ENCODE measurements at places on chromosomes 6 and 20.

DNA sequence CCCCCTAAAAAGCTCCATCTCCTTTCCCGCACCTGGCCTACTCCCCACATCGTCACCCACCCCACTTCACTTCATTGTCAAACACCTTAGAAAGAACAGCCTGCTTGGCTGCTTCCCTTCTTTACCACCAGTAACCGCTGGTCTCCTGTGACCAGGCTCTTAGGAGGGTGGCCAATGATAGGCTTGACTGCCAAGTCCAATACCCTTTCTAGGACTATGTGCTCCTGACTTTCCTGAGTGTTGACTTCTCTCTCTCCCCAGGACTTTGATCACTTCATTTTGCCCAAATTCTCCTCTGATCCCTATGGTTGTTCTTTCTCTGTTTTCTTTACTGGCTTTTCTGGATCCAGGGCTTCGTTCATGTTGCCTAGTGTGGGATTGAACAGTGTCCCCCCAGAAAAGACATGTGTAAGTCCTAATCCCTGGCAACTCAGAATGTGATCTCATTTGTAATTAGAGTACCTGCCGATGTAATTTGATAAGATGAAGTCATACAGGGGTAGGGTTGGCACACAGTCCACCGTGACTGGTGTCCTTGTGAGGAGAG is 254.0 kb downstream of the GMDS start:
- no peak for DNase-seq

DNA sequence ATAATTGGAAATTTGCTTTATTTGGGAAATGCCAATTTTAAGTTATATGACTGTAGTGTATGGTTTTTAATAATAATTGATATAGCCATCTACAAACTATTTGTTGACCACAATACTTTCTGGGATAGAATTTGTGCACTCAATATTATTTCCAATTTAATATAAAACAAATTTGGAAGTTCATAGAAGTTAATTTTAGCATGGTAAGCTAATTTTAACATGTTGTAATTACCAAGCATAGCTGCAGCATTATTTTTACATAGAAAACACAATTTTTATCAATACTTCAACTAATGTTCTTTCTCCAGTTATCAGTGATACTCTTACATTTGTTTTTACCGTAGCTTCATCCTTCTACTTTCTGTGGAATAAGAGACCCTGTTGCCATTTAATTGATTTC is 100.8 kb downstream of the L3MBTL3 start:
- DNase-seq: no peak

DNA sequence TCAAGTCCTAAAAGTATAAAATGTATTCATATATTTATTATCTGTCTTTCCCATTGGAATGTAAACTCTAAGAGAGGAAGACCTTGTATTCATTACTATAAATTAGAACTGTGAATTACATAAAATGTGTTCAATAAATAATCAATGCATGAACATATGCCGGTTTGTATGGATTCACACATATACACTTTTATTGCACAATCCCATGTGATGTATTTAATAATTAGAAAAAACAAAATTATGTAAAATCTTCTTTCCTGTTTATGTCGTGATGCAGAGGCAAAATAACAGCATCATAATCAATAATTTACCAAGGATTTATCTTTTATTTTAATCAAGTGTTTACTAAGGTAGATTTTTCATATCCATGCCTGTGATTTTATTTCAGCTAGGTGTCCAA is 240.5 kb downstream of the KHDRBS2 start:
- DNase-seq: no peak

GRCh38 chr6:89454300-89454699 is 21.3 kb downstream of the ANKRD6 start:
- DNase-seq: no peak

DNA sequence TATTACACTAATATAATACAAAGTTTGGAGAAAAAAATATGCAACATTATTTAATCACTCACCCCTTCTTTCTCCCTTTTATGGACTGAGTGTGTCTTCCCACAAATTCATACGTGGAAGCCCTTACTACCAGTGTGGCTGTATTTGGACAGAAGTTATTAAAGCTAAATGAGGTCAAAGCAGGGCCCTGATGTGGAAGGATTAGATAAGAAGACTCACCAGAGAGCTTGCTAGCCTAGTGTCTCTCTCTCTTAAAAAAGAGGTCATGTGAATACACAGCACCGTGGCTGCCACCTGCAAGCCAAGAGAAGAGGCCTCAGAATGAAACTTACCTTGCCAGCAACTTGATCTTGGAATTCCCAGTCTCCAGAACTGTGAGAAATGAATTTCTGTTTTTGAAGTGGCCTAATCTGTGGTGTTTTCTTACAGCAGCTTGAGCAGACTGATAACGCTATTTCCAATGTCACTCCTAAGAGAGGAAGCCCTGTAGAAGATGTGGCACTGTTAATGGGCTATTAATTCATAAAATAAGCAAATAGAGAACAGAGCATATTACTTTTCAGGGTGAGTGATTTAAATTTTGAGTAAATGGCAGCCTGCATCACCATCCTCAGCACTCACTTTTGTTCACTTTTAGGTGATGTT is 233.4 kb downstream of the TBC1D7 start:
- no peak for DNase-seq

GRCh38 chr6:122180132-122180531 is 219.3 kb upstream of the HSF2 start:
- DNase-seq: no peak

GRCh38 chr20:59579404-59580145 is 24.8 kb upstream of the PHACTR3 start:
- no peak for DNase-seq

DNA sequence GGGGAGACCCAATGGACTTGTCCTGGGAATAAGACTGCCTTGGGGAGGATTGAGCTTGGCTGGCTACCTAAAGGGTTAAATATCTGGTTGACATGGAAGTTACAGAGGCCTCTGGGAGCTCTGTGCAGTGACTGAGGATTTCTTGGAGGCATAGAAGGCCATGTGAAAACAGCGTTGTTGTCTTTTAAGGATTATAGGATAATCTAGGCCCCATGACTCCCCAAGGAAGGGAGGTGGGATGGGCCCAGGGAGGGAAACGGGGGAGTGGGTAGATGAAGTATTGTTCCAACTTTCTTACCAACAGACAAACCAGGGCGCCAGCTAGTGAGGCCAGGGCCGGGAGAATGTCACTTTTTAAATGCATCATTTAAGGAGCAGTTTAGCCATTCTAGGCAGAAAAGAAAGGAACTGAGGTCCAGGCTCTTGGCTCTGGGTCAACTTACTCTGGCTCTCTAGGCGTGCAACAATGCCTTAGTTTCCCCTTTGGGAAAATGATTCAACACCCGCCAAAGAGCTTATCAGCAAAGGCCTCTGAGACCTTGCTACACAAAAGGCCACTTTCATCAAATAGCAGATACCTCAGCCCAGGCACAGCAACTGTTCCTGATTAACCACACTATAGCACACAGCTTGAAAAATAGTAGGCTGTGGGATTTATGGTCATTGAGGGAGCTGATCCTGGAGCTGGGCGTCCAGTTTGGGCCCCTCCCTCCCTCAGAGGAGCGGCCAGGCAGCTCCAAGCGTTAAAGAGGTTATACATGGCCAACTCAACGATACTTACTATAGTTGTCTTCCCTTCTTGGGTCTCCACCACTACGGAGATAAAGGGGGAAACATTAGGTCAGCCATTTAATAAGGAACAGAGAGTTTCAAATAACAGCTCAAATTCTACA is 7.0 kb downstream of the MRPS18A start:
- no peak for DNase-seq

DNA sequence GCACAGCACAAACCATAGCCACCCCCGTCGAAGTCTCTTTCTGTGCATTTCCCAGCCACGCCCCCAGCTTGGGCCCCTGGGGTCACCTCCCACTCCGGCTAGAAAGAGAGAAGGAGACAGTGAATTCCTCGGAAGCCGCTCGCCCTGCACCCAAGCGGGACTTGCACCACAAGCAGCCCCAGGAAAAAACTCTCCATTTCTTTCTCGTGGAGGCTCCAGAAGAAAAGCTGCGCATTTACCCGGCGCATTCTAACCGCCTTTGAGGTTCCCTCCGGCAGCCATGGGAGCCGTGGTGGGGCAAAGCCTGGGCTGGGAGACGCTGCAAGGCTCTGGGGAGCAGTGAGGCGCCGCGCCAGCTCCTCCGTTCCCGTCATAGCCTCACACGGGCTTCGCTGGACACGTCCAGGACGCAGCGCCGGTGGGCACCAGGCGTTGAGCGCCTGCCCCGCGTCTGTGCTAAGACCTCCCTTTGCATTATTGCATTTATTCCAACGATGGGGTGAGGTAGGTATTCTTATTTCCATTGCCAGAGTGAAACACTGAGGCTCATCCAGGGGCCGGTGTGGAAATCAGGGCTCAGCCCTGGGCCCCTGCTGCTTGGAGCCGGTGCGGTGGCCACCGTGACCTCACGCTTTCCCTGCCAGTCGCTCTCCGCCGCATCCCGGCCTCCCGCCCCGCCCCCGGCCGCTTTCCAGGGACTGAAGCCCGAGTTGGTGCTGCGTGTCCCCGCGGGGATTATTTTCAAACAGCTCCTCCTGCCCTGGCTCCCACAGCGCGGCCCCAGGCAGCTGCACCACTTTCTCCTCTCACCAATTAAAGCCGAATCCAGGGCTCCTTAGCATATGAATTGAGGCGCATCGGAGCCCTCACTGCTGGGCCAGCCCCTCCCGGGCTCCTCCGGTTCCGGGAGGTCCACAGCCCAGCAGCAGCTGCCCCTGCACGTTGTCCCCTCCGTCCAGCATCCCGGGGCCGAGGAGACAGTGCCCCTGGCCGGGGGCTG is 148.3 kb upstream of the AFDN start:
- DNase-seq: no peak

DNA sequence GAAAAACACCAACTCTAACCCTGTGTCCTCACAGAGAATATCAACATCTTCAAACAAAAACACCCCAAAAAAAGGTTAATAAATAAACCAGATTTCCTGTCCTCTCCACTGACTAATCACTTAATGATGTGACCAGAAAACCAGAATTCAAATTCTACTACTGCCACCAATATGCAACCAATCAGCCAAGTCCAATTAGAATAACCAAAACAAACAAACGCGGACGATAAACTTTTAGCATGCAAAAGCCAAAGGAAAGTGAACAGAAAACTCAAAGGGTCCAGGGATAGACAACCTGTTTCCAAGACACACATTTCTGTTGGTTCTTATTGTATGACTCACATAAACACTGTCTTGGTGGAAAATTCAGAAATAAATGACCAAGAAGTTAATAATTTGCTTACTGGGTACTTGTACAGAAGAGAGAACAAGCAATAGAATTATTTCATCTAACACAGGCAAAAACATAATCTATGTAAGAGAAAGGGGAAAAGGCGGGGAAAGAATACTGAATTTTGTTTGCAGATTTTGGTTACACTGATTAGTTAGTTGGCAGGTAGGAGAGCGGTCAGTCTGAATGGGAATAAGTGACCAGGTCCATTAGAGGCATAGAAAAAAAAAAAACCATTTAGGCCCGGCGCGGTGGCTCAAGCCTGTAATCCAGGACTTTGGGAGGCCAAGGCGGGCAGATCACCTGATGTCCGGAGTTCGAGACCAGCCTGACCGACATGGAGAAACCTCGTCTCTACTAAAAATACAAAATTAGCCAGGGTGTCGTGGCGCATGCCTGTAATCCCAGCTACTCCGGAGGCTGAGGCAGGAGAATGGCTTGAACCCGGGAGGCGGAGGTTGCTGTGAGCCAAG is 34.1 kb downstream of the HFE start:
- DNase-seq: no peak

GRCh38 chr6:128186729-128187128 is 285.9 kb upstream of the THEMIS start:
- DNase-seq: no peak

DNA sequence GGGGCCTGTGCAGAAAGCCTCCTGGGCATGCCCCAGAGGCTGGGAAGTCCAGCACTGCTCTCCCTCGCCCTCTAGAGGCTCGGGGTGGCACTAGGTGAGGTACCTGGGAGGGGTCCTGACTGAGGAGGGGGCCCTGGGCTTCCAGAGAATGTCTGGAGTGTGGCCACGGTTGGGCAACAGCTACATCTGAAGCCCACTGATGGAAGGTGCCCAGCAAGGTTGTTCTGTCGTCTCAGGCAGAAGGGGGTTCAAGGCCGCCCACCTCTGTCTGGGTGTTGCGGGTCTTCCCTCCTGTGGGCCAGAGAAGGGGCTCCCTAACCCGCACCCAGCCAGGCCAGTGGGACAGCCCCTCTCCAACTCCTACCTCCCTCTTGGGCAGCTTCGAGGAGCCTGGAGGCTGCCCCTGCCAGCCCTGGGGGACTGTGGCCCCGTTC is 11.4 kb upstream of the VEGFA start:
- no peak for DNase-seq

- no peak for DNase-seq
Observed at GRCh38 chr6:13589801-13590200, 15.4 kb downstream of the SIRT5 start.

DNA sequence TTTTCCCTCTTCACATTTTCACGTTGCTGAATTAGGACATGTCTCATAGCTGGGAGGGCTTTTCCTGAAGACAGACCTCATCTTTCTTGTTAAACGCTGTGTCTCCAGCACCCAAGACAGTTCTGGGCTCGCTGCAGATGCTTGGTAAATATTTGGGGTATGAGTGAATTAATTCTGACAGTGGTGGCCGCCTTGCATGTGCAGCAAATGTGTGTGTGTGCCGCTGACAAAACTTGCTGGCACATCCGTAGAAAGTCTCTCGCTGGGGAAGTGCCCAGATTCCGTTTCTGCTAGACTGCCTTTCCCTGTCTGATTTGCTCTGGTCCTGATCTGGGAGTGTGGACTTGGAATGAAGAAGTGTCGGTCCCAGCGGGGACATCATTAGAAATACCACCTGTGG is 48.2 kb upstream of the ZNFX1 start:
- DNase-seq: no peak

DNA sequence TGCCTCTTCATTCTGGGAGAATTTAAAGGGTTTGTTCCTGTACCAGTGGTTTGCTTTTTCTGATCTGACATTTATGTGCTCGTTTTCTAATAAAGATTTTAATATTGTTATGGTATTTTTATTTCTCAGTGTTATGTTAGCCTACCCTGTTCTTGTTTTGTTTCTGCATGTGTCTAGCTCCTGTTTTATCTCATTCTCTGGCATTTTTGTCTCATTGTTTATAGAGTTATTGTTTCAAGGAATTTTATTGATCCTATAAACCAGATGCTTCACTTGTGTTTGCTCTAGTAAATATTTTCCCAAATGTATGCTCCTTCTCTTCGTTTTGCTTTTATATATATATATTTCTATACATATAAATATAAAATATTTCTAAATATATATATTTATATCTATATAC is 152.8 kb downstream of the PLCB1 start:
- no peak for DNase-seq

- no peak for DNase-seq
Observed at GRCh38 chr20:35820715-35821114, 48.9 kb downstream of the PHF20 start.

GRCh38 chr6:111942561-111942960 is 69.3 kb upstream of the FYN start:
- no peak for DNase-seq

DNA sequence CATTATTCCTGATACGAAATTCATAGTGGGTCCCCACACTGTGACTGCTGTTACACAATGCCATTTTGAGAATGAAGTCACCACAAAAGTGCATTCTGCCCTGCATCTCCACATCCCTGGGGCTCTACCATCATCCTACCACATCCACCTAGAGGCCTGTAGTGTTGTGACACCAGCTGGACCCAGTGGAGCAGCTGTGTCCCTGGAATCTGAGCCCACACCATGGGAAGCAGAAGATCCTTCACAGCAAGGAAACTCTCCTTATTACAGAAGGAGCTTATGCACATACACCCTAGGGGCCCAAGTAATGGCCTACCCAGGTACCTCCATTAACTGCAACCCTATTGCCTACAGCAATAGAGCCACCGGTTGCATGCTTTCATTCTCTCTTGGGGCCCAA is 566.6 kb upstream of the EPHA7 start:
- DNase-seq: no peak

- no peak for DNase-seq
Observed at GRCh38 chr6:10268611-10269310, 146.1 kb downstream of the TFAP2A start.
